ENCODE measurements at places on chromosomes 16 and 17. TPM values are rescaled to one million over a fixed set of nuclear protein-coding genes. Genes with fewer than 3 reads are reported as not detected.

CD300A gene
- total RNA-seq = not detected

ITGB4 gene
- 727 TPM for total RNA-seq

NPIPB13 gene
- 15.3 TPM for total RNA-seq

HLF gene
- total RNA-seq = 0.23 TPM

HP gene
- not detected for total RNA-seq

SGSM2 gene
- 35.1 TPM for total RNA-seq

KLHL10 gene
- not detected for total RNA-seq

TBX21 gene
- not detected for total RNA-seq

All from MCF 10A (cell line).